ENCODE measurements at places on chromosomes 6 and 20. TPM values are rescaled to one million over a fixed set of nuclear protein-coding genes. Genes with fewer than 3 reads are reported as not detected.

DNA sequence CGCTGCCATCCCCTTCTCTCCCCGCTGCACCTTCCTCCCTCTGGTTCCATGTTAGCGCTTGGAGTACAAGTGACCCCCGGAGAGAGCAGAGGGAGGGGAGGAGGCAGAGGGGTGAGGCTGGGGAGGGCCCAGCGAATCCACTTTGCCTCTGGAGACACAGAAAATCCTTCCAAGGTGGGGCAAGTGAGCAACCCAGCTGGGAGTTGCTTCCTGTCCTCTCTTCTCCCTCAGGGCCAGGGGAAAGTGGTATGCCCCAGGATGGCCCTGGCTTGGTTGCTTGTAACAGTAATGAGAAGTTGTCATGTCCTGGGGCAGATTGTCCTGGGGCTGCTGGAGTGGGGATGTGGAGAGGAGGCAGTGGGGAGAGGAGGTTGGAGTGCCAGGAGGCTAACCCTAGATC, 691 bp upstream of the ANGPT4 start:
- DNase-seq = no peak

- DNase-seq = peak; percentile 45
Observed at GRCh38 chr6:44036196-44036595, 91.1 kb downstream of the MRPL14 start.

VNN1 gene
- total RNA-seq = under 0.01 TPM

SLC18B1 gene
- 16.2 TPM for total RNA-seq
